Progenitor cell of endocrine pancreas (in vitro differentiated cells): ENCODE measurements at places on chromosomes 1 and 21. TPM values are rescaled to one million over a fixed set of nuclear protein-coding genes. Genes with fewer than 3 reads are reported as not detected.

ESPN gene
- total RNA-seq = 49.5 and 54.0 TPM in 2 replicates

CEP104 gene
- total RNA-seq = 43.8 and 47.7 TPM in 2 replicates

GRCh38 chr1:65207317-65207716 lies 59.3 kb downstream of the AK4 start:
- no peak for DNase-seq
- no peaks in the 10 kb centered on the region for H3K27me3 ChIP-seq
- H3K4me1 ChIP-seq = peaks cover 6% of the 10 kb centered on the region
- no peak overlapping the region for H3K27ac ChIP-seq
- no peak overlapping the region for H3K4me3 ChIP-seq

GRCh38 chr1:22738069-22738435 lies 27.4 kb downstream of the EPHB2 start:
- peaks cover 13% of the 10 kb centered on the region for H3K4me1 ChIP-seq
- no peaks in the 10 kb centered on the region for H3K36me3 ChIP-seq
- H3K4me3 ChIP-seq = no peak overlapping the region
- no peak overlapping the region for H3K27ac ChIP-seq

DNA sequence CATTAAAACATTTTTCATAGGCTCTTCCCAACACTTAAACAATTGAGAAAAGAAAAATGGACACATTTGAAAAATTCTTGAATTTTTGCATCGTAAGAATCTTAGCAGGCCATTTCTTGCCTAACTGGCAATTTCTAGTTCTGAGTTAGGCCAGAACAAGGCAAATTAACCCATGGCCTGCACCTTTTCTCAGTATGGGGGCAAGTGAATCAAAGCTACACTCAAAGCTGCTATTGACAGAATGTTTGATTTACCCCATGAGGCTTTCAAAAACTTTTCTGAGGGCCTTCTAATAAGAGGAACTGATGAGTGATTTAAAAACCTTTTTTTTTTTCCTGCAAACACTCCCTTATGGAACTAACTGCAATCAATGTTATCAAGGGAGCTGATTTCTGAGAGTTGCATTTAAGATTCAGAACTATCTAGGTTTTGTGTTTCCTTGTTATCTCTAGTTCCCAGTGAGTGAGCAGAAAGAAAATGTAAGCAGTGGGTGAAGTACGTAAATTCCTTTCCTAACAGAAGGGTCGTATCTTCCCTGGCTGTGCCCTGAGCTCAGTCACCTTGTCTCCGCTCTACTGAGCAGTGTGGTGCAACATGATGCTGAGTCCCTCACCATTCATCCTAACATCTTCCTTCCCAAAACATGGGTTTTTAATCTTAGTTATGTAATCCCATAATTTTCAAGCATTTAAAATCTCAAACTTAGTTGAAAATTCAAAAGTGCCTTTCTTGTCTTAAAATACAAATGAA lies 353.7 kb downstream of the DPYD start:
- peak overlapping the region; percentile 20 for H3K27ac ChIP-seq
- DNase-seq = no peak
- H3K36me3 ChIP-seq = no peaks in the 10 kb centered on the region

DNA sequence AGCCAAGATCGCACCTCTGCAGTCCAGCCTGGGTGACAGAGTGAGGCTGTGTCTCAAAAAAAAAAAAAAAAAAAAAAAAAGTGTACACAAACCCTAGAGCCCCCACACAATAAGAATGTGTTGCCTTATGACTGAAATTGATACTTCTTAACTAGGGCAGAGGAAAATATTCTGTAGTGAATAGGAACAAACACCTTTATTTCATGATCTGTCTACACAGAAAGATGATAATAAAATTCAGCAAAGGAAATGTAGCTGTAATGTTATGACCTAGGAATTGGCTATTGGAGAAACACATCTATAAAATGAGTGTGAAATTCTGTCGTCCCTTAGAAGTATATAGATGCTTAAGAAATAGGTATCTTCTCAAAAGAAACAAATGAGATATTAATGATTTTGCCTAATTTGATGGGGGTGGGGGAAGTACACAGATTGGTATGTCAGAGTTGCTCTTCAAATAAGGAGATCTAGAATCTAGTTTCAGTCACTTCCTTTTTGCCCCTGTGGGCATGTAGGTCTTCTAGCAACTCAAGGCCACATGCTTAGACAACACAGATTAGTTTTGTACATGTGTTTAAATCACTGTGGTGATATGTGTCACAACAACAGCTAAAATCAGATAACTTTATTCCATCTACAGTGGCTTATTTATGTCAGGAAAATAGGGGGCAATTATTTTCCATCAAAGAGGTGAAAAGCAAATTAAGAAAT lies 10.7 kb upstream of the GPR25 start:
- peaks cover 14% of the 10 kb centered on the region for H3K36me3 ChIP-seq
- no peaks in the 10 kb centered on the region for H3K4me1 ChIP-seq

VSIG8 gene
- 0.20 TPM in 1 of 2 replicates, not detected in the other for total RNA-seq

DNA sequence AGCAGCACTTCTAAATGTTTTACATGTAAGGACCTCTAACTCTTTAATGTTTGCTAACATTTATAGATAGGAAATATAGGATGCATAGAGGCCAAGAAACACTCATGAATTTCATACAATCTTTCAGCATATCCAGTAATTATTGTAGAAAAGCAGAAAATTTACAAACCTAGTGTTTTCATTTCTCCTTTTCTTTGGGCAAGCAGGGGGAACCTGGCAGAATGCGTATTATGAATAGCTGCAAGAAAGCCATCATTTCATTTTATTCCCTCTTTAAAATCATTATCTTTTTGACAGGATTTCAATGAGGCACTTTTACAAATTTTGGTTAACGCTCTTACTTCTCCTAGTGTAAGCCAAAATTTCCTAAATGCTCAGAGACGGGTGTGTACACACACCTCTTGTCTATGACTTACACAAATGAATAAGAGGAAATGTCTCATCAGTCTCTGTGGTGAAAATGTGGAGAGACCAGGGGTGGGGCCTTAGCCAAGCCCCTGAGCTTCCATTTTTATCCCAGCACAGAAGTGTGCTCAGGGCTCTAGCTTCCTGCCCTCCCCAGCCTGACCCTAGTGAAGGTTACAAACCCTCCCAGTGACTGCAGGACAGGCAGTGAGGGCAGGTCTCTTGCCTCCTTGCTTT lies 91.6 kb downstream of the LRRC8C start:
- no peak for DNase-seq
- H3K36me3 ChIP-seq = no peaks in the 10 kb centered on the region
- H3K27me3 ChIP-seq = no peaks in the 10 kb centered on the region

DNA sequence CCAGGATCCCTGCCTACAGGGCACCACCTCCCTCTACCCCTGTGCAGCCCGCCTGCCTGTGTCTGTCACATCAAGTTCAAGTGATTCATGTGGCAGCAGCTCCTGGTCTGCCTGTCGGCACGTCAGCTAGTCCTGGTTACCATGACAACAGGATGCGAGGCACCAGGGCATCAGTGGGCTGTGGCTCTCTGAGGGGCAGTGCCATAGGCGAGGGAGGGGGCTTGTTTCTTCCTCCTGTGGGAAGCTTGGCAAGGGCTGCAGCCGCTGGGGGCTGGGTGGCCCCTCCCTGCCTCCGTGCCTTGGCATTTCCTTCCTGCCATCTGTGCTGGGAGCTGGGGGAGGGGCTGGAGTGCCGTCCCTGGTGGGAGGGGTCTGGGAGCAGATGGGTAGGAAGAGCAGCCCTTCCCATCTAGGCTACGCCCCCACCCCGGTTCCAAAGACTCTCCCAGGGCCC lies 43.1 kb downstream of the FOXO6 start:
- H3K4me1 ChIP-seq = no peaks in the 10 kb centered on the region
- peaks cover 62% of the 10 kb centered on the region for H3K27me3 ChIP-seq
- H3K4me3 ChIP-seq = no peak overlapping the region
- H3K27ac ChIP-seq = no peak overlapping the region
- no peak for DNase-seq

DNA sequence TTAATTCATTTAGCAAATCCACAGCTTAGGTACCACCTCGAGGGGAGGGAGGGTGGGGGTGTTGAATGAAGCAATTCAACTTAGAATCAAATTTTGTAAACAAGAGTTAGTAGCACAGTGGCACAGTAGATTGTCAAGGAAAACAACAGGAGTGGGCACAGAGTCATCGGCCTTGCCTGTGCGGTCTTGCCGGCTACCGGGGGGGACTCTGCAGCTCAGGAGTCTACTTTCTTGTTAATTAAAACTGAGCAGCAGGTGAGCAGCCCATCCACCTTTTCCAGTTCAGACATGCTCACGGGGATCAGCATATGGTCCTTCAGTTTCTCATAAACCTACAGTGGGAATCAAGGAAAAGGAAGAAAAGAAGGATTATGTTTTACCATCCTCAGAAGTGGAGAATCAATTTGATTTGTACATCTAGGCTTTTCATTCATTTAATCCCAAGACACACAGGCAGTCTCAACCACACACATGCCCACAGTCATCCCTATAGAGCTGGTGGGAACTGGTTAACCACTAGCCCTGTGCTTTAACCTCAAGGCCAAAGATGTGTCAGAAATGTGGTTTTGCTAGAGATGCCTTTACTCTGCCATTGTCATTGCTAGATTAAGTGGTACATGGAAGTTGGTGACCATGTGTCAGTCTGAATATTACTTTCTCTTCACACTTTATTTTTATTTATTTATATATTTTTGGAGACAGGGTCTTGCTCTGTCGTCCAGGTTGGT lies 45.0 kb upstream of the BCL10 start:
- no peaks in the 10 kb centered on the region for H3K27me3 ChIP-seq
- peaks cover under 1% of the 10 kb centered on the region for H3K4me1 ChIP-seq
- no peak for DNase-seq
- no peak overlapping the region for H3K27ac ChIP-seq
- peaks cover 4% of the 10 kb centered on the region for H3K36me3 ChIP-seq

- H3K36me3 ChIP-seq = peaks cover 10% of the 10 kb centered on the region
- no peaks in the 10 kb centered on the region for H3K27me3 ChIP-seq
- H3K4me1 ChIP-seq = peaks cover 15% of the 10 kb centered on the region
- H3K4me3 ChIP-seq = no peak overlapping the region
- no peak overlapping the region for H3K27ac ChIP-seq
These were observed 32.8 kb downstream of the ELK4 start for GRCh38 chr1:205598841-205599668.

- H3K27ac ChIP-seq = peak overlapping the region; percentile 80
- H3K4me3 ChIP-seq = no peak overlapping the region
- H3K4me1 ChIP-seq = peaks cover 55% of the 10 kb centered on the region
- no peaks in the 10 kb centered on the region for H3K27me3 ChIP-seq
- no peak for DNase-seq
These were observed 4.0 kb upstream of the MRPL24 start for GRCh38 chr1:156744786-156745419.

DNA sequence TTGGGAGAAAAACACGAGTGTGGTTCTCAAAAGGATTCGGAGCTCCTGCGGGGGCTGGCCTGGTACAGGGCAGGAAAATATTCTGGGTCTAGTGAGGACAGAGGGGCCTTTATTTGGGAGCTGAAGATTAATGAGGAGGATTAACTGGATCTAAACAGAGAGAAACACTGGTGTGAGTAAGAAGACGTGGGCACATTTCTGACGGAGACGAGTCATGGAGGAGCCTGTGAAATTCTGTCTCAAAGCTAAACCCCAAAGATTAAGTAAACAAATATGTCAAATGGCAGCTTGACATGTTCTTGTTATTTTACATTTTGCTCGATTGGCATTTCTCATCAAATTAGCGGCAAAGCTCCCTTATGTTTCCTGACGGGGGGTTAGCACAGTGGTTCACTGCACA lies 12.8 kb downstream of the PROK1 start:
- H3K36me3 ChIP-seq = no peaks in the 10 kb centered on the region
- H3K27me3 ChIP-seq = peaks cover 19% of the 10 kb centered on the region
- DNase-seq = no peak
- peak overlapping the region; percentile 26 for H3K27ac ChIP-seq
- H3K4me1 ChIP-seq = peaks cover 9% of the 10 kb centered on the region

DNA sequence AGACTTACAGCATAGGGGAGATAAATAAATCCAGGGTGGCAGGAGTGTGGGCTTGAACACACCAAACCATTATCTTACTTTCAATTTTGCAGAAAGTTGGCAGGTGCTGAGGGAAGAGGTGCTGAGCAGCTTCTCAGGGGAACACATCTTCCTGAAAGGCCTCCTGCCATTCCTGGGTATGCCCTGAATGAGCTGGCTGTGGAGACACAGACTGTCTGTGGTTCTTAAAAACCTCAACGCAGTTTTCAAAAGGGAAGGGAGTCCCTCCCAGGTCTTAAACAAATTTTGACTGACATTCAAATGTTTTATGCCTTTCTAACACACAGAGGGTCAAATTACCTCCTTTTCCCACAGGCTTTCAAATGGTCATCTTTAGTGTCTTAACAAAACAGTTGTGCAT lies 166.9 kb downstream of the TNFSF18 start:
- H3K4me3 ChIP-seq = no peak overlapping the region
- peaks cover 16% of the 10 kb centered on the region for H3K27me3 ChIP-seq
- no peak overlapping the region for H3K27ac ChIP-seq
- peaks cover 24% of the 10 kb centered on the region for H3K4me1 ChIP-seq
- DNase-seq = no peak
- peaks cover 2% of the 10 kb centered on the region for H3K36me3 ChIP-seq

OR2L2 gene
- total RNA-seq = 0.14 and 0.22 TPM in 2 replicates

RAB3B gene
- 86.2 and 87.1 TPM in 2 replicates for total RNA-seq

CLCA4 gene
- total RNA-seq = not detected in 2 replicates

DNA sequence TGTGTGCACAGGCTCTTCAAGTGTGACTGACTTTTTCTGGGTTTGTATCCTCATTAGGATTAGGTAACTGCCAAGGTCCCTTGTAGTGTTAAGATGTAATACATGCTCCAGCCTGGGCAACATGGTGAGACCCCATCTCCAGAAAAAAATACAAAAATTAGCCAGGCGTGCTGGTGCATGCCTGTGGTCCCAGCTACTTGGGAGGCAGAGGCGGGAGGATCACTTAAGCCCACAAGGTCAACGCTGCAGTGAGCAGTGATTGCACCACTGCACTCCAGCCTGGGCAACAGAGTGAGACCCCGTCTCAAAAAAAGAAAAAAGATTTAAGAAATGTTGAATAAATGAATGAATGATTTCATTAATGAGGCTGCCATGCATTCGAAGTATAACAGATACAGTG lies 15.1 kb downstream of the ZBTB17 start:
- H3K27me3 ChIP-seq = no peaks in the 10 kb centered on the region
- H3K36me3 ChIP-seq = peaks cover 6% of the 10 kb centered on the region
- H3K4me1 ChIP-seq = peaks cover 17% of the 10 kb centered on the region
- no peak for DNase-seq
- H3K4me3 ChIP-seq = no peak overlapping the region

DNA sequence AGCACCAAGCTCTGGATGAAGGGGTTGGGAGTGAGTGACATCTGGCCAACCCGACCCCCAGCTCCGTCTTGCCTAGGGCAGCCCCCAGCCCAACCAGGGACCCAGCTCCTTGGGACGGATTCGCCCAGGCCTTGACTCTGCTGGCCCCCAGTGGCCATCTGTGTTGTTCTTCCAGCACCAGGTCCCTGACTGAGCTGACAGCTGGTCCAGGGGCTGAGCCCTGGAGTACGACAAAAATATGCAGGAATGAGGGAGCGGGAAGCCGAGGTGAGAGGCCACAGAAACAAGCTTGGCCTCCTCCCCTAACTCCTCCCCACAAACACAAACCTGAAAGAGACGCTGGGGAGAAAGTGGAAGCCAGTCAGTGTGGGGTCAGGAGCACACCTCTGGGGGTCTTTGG lies 55.0 kb upstream of the PAX7 start:
- H3K4me1 ChIP-seq = no peaks in the 10 kb centered on the region
- no peak overlapping the region for H3K27ac ChIP-seq
- H3K27me3 ChIP-seq = peaks cover 18% of the 10 kb centered on the region
- no peak overlapping the region for H3K4me3 ChIP-seq
- no peaks in the 10 kb centered on the region for H3K36me3 ChIP-seq

CAMSAP2 gene
- 27.9 and 30.4 TPM in 2 replicates for total RNA-seq

PIAS3 gene
- 36.9 and 38.2 TPM in 2 replicates for total RNA-seq

- H3K4me1 ChIP-seq = peaks cover 3% of the 10 kb centered on the region
- no peaks in the 10 kb centered on the region for H3K27me3 ChIP-seq
- no peak for DNase-seq
- no peak overlapping the region for H3K27ac ChIP-seq
These were observed 34.0 kb downstream of the DNAI4 start for GRCh38 chr1:66890621-66891020.
